ENCODE measurements at places on chromosomes 16 and 17.
A peak's percentile ranks its signal among the peaks of the same experiment; 100 is the strongest.

- peak; percentile 15 for DNase-seq
Observed at GRCh38 chr17:64777415-64778239, 115.5 kb upstream of the SMURF2 start.

- no peak for DNase-seq
Observed at GRCh38 chr17:78138204-78139060, 7.8 kb upstream of the C17orf99 start.

DNA sequence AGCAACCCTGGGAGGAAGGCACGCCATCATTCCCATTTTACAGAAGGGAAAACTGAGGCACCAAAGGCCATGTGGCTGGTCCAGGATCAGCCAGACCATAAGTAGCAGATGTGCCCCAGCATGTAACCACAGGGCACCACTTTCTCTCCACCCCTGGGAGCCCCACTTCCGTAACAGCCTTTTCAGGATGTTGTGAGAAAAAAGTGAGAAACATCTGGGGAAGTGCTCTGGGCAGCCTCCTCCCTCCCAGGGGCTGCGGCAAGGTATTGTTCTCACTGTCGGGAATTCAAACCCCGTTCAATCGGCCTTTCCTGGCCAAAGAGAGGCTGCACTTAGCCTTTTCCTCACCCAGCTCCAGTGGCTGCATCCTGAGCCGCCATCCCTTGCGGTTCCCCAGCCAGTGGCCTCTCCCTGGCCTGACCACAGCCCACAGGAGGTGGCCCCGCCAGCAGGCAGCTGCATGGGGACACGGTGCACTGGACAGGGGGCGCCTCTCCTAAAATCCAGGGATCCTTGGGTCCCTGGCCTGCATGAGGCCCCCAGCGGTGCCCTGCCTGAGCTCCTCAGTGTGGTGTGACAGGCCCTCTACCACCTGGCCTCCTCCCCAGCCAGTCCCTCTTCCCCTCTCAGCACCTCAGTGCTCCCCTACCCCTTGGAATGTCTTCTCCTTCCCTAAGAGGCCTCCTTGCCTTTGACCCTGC lies 5.7 kb upstream of the CDH5 start:
- DNase-seq: no peak

DNA sequence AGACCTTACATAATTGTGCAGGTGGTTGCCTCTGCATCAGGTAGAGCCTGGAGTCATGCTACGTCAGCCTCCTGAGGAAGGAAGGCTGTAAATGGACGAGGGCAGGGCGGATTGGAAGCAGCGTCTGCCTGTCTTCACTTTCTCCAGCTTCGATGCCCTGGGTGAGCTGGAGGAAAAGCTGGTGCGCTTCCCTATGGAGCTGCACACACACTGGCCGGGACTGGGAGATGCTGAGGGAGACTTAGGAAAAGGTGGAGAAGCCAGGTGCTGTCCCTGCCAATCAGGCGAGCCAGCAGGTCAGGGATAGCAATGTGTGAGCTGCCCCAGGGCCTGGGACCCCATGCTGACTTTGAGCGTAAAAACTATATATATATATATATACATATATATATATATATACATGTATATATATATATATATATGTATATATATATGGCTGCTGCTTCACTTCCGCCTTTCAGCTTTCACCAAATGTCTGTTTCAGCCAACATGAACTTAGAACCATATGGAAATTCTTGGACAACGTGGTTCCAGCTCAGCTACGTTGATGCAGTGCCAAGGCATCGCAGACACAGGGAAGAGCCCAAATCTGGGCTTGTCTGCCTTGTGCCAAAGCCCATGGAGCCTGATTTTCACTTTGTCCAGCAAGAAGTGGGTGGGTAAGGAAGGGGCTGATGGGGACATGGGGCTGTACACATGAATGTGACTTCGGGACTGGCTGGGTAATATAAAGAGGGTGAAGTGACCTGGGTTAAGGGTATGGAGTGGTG lies 71.5 kb upstream of the NKD1 start:
- DNase-seq: no peak

GRCh38 chr17:32015245-32016013 lies 8.2 kb downstream of the LRRC37B start:
- no peak for DNase-seq

GRCh38 chr17:44197980-44198720 lies 1.5 kb downstream of the ATXN7L3 start:
- DNase-seq: peak; percentile 84

GRCh38 chr17:3974138-3974687 lies 10.0 kb upstream of the ATP2A3 start:
- no peak for DNase-seq

DNA sequence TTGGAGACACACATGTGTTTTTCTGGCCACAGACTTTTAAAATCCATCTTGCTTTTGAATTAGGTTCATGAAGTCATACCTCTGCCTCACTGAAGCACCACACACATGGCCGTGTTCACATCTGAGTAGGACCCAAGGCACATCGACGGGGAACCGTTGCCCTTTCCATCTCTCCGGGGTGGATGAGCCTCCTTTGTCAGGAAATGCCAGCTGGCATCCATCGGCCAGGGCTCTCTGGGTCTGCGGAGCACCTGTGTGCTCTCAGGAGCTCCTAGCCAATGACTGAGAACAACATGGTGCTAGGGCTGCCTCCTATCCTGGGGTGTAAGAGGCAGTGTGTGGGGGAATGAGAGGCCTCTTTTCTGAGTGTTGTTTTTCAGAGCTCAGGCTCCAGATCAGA lies 24.5 kb upstream of the NKD1 start:
- DNase-seq: no peak

Data from GM23248 (cell line).